ENCODE measurements at places on chromosomes 4 and X.

- no peak for DNase-seq
Measured at GRCh38 chr4:158578476-158578875, 56.8 kb downstream of the RXFP1 start.

DNA sequence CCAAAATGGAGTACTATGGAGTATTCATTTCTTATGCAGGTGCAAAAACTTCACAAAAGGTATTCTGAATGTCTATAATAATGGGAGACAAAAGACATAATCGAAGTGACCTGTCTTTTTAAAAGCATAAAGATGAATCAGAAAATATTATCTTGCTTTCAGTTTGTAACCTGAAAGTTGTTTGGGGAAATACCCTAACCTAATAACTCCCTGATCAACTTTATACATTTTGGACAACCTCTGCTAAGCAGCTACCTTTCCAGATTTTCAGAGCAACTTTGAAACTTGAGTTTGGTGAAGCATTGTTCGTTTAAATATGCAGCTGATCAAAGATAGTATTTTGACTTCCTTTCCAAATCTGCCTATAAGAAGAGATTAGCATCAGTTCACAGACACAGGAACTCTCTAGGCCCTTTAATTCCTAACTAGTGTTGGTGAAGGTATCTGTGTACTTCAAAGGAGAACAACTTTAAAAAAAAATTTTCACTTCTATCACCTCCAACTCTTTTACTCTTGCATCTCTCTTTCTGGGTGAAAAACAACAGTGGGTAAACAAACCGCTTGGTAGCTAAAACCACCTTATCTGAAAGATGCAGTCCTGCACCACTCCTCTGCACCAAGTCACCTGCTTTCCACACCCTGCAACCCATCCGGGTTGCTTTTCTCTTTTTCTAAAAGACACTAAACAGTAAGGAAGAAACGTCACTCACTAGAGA lies 26.5 kb downstream of the CD40LG start:
- no peak for DNase-seq

- DNase-seq = no peak
Measured at GRCh38 chrX:63503541-63503940, 152.4 kb upstream of the SPIN4 start.

- no peak for DNase-seq
Measured at GRCh38 chr4:53191997-53192396, 173.9 kb downstream of the SCFD2 start.

GRCh38 chr4:21555083-21555482 lies 393.5 kb downstream of the KCNIP4 start:
- no peak for DNase-seq

DNA sequence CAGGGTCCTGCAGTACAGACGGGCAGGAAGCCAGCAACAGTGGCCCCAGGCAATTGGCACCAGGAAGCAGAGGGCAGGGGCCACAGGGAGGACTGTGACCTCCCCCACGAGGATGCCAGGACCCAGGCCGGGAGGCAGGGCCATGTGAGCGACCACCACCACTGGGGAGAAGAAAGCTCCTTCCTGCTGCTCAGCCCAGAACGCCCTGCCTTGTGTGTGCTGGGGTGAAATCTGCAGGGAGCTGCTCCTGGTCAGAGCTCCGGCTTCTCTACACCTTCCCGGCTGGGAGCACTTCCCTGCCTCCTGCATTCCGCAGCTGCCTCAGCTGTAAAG lies 100.4 kb downstream of the HMX1 start:
- no peak for DNase-seq

DNA sequence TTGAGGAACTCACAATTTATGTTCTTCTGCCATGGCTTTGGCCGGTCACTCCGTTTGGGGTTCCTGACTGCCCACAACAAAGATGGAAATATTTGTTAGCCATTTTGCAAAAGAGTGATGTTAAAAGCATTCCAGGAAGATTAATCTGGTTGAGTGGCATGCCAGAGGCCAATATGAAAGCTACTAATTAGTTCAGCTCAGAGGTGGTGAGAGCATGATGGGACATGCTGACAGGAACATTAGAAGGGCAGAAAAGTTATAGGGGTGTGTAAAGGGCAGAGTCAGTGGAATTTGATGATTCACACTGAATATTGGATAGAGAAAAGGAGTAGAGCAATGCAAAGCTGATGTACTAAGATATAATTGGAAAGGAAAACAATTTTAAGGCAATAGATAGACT lies 94.4 kb downstream of the TLL1 start:
- DNase-seq = no peak

GRCh38 chrX:19887911-19888879 lies 795 bp upstream of the SH3KBP1 start:
- no peak for DNase-seq

- no peak for DNase-seq
Measured at GRCh38 chr4:101960431-101960830, 169.9 kb downstream of the BANK1 start.

- DNase-seq = no peak
Measured at GRCh38 chr4:140711910-140712309, 44.3 kb downstream of the TBC1D9 start.

DNA sequence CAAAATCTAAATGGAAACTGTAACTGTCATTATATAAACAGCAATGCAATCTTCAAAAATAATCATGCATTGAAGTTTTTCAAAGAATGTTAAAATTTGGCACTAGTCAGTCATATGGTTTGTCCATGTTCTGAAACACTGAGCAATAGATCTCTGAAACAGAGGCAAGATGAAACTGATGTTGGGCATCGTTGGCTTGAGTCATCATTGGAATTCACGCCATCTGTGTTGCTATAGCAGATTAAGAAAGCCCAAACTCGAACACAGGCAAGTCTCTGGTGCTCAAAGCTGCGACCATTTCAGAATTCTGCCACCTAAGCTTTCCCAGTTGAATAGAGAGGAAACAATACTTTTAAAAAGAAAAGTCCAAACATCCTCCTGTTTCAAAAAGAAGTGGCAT lies 114.1 kb upstream of the PPARGC1A start:
- DNase-seq = no peak

DNA sequence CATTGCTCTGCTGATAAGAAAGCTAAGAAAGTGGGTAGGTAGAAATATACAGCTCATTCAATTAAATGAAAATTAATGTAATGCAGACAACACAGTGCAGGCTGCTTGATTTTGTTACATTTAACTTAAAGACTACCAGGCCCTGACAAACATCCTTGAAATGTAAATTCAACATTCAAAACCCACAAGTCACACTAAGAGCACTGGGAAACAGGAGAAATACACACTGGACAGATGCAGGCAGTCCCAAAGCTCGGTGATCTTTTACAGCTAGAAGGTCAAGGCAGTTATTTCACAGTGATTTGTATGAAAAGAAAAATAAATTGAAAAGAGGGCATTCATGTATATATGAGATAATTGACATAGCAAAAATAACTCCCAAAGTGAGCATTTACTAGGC lies 94.3 kb upstream of the PLAC1 start:
- DNase-seq = no peak

Data from activated CD8-positive, alpha-beta memory T cell treated with anti-CD3 and anti-CD28 coated beads for 1 hour (primary cell).